ENCODE measurements at places on chromosomes 2 and 18.

GRCh38 chr2:120912101-120912985 is 176.7 kb downstream of the GLI2 start:
- DNase-seq, result no peak

DNA sequence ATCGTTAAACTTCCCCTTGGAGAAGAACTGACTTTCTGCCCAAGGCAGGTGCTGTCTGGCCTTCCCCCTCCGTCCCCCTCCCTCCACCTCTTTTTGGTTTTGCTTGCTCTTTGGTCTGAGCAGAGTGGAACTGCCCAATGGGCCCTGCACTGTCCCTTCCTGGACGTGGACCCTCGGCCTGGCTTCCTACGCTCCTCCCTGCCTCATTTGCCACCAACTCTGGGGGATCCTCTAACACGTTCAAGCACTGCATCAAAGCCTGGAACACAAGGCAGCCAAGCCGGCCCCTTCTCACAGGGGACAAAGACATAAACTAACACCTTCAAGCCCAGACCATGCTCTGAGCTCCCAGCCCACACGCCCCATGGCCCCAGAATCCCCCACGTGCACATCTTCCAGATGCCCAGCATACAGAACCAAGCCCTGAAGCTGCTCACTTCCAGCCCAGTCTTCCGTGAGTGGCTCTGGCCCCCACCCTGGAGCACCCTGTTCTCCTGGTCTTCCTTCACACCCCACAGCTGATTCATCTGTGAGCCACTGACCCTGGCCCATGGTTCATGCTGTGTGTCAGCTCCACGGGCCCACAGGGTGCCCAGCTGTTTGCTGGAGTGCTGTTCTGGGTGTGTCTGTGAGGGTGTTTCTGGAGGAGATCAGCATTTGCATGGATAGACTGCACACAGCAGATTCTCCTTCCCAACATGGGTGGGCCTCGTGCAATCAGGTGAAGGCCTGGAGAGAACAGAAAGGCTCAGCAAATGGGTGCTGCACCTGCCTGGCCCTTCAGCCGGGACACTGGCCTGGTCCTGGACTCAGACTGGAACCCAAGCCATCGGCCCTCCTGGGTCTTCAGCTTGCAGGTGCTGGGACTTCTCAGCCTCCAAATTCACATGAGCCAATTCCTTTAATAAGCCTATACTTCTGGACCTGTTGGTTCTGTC is 247.1 kb upstream of the SALL3 start:
- no peak for DNase-seq

DNA sequence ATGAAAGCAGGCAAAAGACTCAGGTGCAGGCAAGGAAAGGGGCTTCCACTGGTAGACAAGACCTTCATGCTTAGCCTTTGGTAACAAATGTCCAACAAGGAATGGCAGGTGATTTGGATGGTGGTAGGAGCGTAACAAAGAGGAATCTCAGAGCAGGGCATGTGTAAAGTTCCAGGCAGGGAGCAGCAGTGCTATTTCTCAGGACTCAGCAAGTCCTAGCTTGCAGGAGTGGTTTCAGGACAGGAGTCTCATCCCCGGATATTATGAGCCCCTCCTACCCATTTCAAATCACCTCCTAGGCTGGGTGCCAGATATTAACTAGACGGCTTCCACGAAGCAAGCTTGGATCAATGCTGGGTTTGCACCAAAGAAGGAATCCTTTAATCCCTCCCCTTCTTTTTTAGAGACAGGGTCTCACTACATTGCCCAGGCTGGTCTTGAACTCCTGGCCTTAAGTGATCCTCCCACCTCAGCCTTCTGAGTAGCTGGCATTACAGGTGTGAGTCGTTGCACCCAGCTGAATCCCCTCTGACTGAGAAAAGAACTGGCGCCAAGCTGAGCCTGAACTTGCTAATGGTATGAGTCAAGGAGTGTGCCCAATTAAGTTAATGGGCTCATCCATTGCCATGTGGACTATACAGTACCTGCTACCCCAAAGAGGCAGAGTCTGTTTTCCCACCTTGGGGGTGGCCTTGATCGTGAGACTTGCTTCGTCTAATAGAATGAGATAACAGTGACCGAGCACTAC is 190.3 kb downstream of the ARL4C start:
- DNase-seq, result no peak

- DNase-seq, result no peak
Observed at GRCh38 chr2:26298638-26299393, 47.1 kb upstream of the SELENOI start.

GRCh38 chr2:144156736-144157640 is 362.9 kb downstream of the ZEB2 start:
- no peak for DNase-seq

DNA sequence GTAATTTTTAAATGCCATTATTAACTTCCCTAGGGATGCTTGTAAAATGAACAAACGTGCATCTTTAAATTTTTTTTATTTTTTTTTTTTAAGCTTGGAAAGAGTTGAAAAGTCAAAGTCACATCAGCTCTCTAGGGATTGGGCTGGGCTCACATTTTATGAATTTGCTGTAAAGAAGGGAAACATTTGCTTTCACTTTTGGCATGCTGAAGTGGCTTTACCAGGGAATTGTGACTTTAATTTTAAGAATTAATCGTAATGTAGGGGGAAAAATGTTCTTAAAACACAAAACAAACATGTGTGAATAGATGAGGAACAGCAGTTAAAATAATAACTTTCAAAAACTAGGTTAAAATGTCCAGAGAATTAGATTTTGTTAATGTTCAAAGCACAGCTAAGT is 123.0 kb downstream of the AGAP1 start:
- DNase-seq, result no peak

DNA sequence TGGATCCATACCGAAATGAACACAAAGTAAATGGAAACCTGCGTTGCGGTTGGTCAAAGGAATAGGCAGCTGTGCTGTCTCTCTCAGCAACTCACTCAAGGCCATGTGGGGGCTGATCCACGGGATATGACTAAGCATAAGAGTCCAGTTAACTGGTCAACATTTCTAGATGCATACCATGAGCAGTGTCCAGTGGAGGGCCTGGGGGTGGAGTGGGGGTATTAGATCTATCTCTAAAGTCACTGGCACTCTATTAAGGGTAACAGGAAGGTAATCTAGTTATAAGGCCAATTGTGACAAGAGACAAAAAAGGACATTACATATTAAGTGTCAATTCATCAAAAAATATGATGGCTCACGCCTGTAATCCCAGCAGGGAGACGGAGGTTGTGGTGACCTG is 136.8 kb downstream of the TTC32 start:
- DNase-seq, result no peak

DNA sequence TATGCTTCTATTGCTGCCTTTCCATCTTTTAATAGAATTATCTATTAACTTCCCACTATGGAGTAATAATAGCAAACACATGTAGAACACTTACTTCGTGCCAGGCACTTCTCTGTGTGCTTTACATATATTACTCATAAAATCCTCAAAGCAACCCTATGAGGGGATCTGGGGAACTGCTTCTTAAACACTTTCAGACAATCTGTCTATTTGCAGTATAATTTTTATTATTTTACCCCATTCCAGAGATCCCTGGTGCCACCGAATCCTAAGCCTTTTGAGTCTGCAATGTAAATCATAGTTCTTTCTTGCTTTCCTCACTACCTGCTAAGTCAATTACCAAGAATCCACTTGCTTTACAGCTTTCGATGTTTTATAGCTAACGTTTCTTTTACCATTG is 25.6 kb upstream of the GCFC2 start:
- DNase-seq, result no peak

- DNase-seq, result no peak
Observed at GRCh38 chr2:780002-780401, 102.8 kb upstream of the TMEM18 start.

DNA sequence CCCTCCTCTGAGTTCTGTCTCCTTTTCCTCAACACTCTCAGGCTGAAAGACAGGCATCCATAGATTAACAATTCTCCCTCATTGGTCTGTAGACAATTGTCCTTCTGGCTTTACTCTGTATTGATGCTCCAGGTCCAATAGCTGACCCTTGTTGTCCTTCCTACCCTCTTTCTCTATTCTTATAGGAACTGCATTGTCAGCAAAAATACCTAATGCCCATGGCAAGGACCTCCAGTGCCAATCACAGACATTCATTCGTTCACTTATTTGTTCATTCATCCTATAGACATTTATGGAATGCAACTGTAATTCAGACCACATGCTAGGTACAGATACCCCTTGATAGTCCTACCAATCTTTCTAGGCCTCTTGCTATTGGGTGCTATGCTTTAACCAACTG is 69.8 kb upstream of the DTNA start:
- DNase-seq, result no peak

- peak; percentile 48 for DNase-seq
Observed at GRCh38 chr2:38665854-38666555, at the start of gene GALM. GALM (plus strand) TSS chr2:38666114; CDS start chr2:38666162, 48 bp downstream.

- DNase-seq, result no peak
Observed at GRCh38 chr18:51350081-51350480, 152.6 kb upstream of the MEX3C start.

GRCh38 chr2:234771980-234772732 is 179.7 kb upstream of the SH3BP4 start:
- DNase-seq, result no peak

DNA sequence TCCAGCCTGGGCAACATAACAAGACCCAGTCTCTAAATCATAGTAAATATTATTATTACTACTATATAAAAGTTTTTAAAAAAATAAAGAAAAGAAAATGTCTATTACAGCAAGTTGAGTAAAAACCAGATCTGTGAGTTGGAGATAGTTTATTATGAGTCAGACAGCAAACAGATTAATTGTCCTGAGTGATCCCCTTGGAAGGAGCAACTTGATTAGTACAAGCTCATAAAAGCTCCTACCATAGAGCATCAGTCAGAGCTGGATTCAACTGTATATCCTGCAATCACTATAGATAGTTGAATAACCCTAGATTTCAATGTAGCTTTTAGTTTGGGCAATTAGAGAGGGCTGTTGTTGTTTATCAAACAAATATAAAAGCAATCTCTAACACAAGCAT is 84.1 kb downstream of the TRABD2A start:
- no peak for DNase-seq

- no peak for DNase-seq
Observed at GRCh38 chr2:182499706-182500470, 73.1 kb upstream of the PDE1A start.

DNA sequence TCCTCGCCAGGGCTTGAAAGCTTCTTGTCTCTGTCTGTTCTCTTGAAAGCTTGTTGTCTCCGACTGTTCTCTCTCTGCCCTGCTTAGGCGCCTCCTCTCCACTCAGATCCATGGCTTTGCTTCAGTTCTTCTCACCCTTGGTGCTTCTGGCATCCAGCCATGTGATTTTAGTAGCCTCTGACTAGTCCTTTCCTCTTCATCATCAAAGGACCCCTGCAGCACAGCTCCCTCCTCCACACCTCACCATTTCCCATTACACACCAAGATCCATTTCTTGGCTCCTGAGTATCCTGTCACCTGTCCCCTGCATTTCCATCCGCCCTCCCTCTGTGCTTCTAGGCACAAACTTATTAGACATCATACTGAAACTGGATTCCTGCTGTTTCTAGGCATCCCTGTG is 59.4 kb downstream of the ZNF236 start:
- no peak for DNase-seq

DNA sequence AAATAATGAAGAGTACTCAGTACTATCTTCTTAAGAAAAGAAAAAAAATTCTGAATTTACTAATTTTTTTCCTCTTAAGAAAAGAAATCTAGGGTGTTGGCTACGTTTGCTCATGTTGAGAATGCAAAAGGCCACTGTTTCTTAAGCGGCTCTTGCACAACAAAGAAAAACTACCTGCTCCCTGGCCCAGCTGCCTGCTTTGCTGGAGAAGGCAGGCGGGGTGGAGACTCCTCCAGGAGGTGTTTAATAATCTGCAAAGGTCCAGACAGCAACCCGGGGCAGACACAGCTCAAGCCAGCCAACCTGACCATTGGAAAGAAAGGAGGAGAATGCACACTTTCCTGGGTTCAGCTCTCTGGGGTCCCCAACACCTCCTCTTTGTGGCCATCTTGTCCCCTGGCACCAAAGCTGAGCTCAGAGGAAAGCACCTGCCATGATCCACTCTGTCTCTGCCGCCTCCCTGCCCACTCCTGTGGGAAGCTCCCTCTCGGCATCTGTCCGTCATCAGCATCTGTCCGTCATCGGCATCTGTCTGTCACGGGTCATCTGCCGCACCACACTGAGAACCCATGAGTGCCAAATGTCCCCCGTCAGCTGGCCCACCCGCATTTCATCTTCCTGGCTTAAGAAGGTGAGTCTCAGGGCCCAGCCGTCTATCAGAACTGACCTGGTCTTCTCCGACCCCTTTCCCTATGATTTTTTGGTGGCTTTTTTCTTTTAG is 11.9 kb downstream of the ZNF516 start:
- no peak for DNase-seq

DNA sequence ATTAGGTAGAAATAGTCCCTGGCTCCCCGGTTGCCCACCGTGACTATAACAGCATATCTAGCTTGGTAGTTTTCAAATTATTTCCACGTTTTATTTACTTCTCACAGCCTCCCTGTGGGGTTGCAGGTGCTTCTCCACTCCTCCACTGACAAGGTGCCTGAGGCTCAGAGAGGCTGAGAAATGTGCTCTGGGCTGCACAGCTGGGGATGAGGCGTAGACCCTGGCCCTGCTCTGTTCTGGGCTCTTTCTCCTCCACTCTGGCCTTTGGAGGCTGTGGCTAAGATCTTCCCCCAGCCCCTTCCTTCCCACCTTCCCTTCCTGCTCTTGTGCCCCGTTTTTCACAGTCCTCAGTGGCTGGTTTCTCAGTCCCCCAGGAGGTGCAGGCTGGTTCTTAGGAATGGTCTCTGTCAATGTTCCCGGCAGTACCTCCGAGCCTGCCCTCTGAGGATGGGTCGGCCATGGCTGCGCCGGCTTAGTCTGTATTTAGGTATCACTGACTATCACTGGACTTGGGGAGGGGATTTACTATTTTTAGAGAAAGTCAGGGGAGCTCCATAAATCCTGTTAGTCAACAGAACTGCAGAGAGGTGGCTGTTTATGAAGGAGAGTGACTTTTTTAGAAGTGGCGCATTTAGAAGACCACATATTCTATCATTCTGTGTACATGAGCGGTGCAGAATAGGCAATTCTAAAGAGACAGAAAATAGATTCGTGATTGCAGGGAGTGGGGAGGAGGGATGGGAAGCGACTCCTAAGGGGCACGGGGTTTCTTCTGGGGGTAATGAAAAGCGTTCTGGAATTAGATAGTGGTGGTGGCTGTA is 35.0 kb downstream of the HPCAL1 start:
- no peak for DNase-seq

DNA sequence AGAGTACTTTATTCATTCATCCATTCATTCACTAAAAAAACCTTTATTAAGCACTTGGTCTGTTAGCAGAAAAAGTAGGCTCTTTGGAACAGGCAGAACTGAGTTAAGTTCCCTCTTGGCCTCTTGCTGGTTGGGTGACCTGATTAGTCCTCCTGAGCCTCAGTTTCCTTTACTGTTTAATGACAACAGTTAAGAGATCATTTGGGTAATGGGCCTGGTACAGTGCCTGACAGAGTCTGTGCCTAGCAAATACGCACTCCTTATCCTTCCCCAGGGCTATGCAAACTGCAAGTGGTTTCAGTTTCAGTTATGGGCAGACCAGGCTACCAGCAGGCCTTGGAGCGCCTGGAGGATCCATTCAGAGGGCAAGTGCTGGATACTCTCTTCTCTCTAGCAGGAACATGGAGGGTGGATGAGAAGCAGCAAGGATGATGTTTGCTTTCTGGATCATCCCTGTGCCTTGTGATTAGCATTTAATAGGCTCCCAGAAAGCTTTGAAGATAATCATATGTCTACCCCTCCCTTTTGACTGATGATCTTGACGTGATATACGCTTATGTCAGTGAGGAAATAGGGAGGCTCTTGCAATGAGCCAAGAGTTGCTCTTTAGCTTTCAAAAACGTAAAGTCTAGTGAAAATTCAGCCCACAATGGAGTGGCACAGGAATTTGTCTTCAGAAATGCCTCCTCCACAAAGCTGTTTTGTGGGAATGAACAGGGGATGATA is 12.4 kb upstream of the TAF1B start:
- no peak for DNase-seq

All from activated T-helper 9 cell treated with anti-CD3 and anti-CD28 coated beads, Interleukin-2, amount 50 U/mL, for 16 hours (primary cell).